Hypothalamus (tissue), 51 donors: ENCODE measurements at places on chromosomes 5 and 9.

DNA sequence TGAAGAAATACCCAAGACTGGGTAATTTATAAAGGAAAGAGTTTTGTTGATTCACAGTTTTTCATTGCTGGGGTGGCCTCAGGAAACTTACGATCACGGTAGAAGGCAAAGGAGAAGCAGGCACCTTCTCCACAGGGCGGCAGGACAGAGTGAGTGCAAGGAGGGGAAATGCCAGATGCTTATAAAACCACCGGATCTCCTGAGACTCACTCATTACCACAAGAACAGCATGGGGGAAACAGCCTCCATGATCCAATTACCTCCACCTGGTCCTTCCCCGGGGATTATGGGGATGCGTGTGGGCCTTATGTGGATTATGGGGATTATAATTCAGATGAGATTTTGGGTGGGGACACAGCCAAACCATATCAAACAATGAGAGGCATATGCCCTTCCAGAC is 18.5 kb upstream of the RORB start:
- no peak for DNase-seq

GRCh38 chr5:78511121-78511906 is 137.3 kb downstream of the LHFPL2 start:
- no peak for DNase-seq

GRCh38 chr9:100583014-100583802 is 5.3 kb downstream of the CAVIN4 start:
- DNase-seq, result no peak

DNA sequence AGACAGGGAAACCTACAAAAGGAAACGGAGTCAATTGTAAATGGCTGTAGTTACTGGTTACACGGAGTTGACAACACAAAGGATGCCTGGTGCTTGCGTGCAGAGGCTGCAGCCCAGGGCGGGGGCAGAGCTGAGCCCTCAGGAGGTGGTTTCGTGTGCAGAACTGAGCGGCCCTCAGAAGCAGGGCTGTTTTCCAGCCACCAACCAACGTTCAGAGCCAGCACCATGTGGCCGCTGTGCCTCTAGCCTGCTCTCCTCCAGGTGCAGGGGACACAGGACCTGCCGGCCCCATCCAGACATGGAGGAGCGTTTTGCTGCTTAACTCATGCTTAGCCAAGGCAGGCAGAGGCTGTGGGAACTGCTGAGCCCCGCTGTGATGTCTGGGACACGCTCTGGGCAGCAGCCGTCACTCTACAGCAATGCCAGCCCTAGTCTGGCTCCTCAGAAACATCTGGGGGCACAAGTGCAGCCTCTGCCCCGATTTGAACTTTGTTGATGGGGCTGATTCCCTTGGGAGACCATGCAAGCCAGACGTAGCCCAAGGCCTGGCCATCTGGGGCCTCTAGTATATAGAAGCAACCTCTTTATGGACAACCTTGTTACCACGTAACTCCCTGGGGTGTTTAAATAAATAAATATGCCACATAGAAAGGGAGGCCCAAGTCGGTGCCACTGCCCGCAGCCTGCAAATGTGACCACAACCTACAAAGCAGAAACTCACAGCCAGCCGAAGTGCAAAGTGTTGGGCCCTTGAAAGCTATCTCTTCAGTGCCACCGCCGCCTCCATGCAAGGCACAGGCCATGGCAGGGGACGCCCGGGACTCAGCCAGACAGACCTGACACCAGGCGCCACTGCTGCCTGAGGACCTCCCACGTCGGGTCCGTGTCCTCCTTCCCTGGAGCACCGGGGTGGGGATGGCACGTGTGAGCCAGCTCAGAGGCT is 42.1 kb downstream of the NKD2 start:
- DNase-seq, result no peak

DNA sequence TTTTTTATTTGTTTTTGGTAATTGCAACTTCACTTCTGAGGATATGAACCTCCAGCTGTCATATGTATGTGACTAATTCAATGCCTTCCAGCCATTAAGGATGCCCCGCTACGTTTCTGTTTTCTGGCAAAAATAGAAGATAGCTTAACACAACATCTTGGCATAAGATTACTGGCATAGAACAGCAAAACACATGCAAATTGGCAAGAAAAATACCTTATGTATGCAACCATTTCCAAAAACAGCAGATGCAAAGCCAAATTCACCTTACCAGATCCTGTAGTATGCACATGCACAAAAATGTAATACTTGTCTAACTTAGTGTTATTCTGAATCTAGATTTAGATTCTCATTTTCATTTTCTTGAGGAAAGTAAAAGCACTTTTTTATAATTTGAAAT is 461.1 kb upstream of the CYLC2 start:
- no peak for DNase-seq

DNA sequence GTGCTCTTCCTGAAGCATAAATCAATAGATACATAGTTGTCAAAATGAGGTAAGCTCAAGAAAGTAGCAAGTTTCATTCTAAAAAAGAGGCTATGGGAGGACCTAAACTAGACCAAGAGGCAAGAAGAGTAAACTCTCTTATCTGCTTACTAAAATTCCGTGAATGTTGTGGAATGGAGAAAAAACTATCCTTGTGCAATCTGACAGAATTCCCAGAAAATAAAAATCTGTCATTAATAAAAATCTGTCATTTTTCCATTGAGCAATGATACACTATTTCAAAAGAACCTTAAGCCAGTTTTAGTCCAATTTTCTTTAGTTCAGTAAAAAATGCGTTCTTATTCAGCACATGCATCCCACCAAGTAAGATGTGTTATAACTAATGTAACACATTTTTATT is 15.9 kb upstream of the FANCC start:
- no peak for DNase-seq

DNA sequence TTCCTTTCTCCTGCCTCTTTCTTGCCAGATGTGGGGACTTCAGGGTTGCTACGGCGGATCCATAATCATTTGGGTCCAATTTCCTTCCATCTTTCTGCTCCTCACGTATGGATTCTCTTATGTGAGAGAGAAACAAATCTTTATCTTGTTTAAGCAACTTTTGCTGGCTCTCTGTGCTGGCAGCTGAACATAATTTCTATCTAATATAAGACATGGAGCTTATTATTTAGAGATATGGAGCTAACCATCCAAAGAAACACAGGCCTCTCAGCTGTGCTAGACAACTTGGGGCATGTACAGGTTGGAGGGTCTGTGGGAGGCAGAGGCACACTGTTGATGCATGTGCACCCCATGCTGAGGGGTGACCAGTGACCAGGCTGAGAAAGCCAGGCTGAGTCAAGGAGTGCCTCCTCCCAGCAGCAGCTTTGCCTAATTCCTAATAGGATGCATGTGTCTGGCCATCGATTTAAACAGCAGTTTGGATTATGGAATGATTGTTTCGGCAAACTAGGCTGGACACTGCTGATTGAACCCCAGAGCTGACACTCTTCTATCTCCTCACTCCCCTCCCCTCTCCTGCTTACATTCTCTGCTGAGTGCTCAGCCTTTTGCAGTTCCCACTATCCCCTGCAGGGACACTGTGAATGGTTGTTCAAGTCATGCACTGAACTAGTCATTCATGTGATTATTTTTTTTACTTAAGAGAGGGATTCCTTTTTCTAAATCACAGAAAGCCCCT is 195.8 kb downstream of the ERCC6L2 start:
- no peak for DNase-seq

DNA sequence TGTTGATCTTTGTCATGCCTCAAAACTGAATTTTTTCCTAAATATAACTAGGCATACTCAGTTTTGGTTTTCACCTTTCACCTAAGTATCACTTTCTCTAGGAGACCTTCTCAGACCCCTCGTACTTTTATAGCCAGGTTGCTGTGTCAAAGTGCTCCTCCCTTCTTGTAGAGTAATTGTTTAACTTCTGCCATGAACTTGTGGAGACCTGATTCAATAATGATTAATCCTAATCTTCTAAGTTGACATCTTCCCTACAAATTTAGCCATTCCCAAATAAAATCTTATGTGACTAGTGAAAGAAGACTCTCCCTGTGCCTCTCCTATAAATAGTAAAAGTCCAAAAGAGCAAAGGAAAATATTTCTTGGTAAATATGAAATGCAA is 159.8 kb downstream of the SPATA31D1 start:
- no peak for DNase-seq

- no peak for DNase-seq
Observed at GRCh38 chr9:125534971-125535701, 171.9 kb downstream of the MAPKAP1 start.

GRCh38 chr5:129174480-129174879 is 79.9 kb downstream of the ISOC1 start:
- DNase-seq, result no peak

DNA sequence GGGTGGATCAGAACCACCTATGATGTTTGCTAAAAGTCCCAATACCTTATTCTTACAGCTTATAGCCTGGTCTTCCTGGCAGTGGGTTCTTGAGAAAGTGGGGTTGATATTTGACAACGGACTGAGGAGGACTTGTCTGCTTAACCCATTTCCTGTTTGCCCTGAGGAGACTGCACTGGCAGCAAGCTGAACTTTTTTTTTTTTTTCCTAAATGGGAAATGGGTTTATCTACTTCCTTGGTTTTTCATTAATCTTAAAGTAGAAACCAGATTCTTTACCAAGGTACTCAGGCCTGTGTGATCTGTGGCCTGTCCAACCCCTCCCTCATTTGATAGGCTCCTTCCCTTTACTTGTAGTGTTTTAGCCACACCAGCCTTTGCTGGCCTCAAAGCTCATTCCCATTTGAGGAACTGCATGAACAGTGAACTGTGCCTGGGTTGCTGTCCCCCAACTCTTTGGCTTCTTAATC is 47.1 kb downstream of the C9orf57 start:
- DNase-seq, result no peak

DNA sequence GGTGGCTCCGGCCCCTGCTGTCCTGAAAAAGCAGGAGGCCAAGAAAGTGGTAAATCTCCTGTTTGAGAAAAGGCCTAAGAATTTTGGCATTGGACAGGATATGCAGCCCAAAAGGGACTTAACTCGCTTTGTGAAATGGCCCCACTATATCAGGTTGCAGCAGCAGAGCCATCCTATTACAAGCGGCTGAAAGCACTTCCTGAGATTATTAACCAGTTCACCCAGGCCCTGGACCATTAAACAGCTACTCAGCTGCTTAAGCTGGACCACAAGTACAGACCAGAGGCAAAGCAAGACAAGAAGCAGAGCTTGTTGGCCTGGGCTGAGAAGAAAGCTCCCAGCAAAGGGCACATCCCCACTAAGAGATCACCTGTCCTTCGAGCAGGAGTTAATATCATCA is 89.7 kb downstream of the MLLT3 start:
- no peak for DNase-seq

DNA sequence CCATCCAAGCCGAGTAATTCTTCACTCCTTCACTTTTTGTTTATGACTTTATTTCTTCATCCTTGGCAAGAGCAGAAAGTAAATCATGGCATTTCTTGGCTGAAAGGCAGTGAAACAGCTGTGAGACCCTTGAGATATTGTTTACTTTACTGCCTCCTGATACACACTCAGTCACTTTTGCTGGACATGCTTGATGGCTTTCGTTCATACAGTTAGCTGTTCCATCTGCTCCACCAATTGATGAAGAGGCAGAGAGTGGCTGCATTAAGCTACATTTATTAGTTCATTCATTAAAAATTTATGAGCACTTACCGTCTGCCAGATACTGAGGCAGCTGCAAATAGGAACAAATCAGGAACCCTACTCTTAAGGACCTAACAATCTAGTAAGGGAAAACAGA is 184.4 kb upstream of the OR13F1 start:
- DNase-seq, result no peak

DNA sequence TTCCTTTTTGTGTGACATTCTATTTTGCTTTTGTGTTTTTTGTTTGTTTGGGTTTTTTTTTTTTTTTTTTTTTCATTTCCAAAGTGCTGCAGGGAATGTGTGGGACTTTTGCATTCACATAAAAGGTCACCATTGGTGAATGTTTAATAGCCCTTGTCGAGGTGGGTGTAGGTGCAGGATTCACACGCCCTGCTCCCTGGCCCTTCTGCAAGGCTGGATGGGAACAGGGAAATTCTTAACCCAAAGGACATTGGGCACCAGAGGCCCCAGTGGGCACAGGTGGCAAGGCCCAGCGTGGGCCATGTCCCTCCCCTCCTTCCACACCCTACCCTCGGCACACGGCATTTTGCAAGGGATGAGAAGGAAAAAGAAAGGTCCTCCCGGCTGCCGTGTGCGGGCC is 50.4 kb upstream of the NOTCH1 start:
- DNase-seq, result no peak

DNA sequence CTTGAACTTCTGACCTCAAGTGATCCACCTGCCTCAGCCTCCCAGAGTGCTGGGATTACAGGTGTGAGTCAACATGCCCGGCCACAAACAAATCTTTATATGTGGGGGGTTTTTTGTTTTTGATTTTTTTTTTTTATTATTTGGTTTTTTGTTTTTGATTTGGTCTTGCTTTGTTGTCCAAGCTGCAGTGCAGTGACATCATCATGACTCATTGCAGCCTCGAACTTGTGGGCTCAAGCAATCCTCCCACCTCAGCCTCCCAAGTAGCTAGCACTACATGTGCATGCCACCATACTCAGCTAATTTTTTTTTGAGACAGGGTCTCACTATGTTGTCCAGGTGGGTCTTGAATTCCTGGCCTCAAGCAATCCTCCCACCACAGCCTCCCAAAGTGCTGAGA is 42.4 kb downstream of the ALDH7A1 start:
- no peak for DNase-seq

DNA sequence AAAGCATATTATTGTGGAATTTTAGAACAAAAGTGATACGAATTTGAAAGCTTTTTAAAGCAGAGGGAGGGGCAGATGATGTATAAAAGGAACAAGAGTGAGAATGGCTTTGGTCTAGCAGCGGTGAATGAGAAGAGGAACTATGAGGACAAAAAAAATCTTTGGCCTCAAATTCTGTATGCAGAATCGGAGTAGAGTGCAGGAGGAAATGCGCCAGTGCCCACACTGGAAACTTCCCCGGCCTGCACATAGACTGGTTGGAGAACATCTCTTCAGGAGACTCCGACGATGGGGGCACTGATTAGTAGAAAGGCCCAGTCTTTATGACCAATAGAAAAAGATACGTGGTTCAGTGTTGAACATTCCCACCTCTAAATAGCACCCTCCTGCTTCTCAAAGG is 51.3 kb downstream of the SLC46A2 start:
- no peak for DNase-seq

DNA sequence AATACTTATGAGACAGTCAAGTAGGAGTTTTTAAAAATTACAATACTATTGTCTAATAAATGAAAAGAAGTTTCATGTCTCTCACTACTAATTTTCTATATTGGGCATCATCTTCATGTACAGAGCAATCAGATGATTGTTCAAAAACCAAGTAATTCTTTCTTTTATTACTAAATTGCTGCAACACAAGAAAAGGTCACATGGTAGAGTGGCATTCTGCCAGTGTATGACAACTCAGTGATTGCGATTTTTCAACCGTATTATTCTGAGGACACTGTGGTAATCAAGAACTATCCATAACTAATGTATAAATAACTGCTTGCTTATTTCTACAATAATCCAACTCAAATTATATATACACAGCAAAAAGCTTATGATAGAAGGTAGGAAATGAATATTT is 96.7 kb upstream of the GRHPR start:
- no peak for DNase-seq

- DNase-seq, result no peak
Observed at GRCh38 chr5:139904816-139905661, 109.4 kb downstream of the PSD2 start.
